Kidney epithelial cell (primary cell): ENCODE measurements at places on chromosomes 4 and X. TPM values are rescaled to one million over a fixed set of nuclear protein-coding genes. Genes with fewer than 3 reads are reported as not detected.

GRCh38 chr4:41294445-41295062 lies 37.8 kb downstream of the UCHL1 start:
- DNase-seq: no peak

DNA sequence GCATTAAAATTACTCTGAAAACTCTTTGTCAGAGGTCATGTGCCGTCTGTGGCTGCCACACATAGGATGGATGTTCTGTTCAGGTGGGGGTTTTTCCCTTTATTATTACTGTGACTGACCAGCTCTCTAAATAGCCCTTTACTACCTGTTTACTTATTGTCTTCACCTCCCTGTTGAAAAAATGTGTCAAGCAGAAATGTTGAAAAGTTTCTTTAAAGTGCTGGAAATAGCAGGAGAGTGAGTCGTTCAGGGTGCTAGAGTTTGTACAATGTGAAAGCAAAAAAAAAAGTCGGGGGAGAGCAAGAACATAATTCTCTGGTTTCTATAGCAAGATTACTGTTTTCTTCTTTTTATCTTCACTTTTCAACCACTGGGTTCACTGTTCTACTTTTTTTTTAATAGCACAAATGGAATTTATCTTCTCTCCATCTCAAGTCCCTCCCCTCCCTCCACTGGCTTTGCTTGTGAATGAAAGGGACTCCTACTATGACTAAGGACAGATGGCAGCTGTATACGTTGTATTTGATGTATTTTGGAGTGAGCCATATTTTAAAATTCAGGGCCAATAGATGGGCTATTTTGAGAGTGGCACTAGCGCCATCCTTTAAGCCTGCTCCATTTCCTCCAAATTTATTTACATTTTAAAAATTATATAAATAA lies 33.3 kb downstream of the ARX start:
- no peak for DNase-seq

GRCh38 chr4:7013175-7013574 lies 30.0 kb upstream of the TADA2B start:
- DNase-seq: no peak

The CDKL2 gene
- total RNA-seq: 3.9 and 4.1 TPM in 2 replicates

- no peak for DNase-seq
Observed at GRCh38 chr4:54192811-54193210, 36.3 kb upstream of the PDGFRA start.

- no peak for DNase-seq
Observed at GRCh38 chr4:10530137-10530786, 73.0 kb upstream of the ZNF518B start.

GRCh38 chrX:9383655-9384054 lies 81.2 kb upstream of the TBL1X start:
- no peak for DNase-seq

DNA sequence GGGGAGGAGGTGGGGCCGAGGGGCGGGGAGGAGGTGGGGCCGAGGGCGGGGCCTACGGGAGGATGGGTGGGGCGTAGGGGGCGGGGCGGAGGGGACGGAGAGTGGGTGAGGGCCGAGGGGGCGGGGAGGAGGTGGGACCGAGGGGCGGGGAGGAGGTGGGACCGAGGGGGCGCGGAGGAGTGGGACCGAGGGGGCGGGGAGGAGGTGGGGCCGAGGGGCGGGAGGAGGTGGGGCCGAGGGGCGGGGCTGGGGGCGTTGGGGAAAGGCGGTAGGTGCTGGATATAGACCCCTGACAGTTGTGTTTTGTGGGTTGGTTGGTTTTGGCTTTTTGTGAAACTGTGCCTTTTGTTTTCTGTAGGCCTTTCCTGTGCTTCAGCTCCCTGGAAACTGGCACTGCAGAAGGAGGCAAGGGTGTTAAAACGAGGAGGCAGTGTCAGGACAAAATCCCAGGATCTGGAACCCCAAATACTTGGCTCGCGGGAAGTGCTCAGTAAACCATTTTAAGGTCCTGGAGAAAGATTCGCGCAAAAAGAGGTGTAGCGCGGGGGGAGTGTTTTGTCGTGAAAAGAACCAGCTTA lies 580 bp upstream of the MMGT1 start:
- no peak for DNase-seq

DNA sequence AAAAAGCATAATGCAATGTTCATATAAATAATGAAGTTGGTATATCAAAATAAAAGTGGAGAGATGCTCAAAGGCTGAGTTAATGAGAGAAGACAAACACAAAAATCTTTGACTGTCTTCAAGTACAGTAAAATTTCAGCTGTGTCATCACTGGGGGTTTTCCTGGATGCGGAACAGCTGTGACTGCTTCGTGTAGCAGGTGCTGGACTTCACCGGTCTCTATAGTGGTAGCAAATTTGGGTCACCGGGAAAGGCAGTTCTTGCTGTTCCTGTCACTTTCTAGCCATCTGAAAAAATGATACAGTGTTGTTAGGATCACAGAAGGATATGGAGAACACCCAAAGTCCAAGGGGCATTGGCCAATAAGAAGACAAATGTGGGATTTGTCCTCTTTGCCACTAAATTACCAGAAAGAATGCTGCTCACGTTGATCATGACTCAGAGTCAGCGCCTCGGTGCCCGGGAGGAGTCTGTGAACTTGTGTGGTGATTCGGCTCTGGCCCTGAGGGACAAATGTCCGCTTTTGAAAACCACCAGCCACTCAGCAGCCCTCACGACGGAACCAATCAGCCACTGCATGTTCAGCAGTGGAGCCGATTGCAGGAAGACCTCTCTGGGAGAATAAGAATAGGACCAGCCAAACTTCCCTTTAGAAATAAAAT lies 230.1 kb upstream of the FAT1 start:
- DNase-seq: no peak

The VSIG4 gene
- total RNA-seq: 0.54 and 2.3 TPM in 2 replicates

GRCh38 chrX:39050427-39050826 lies 249.2 kb downstream of the MID1IP1 start:
- DNase-seq: no peak

DNA sequence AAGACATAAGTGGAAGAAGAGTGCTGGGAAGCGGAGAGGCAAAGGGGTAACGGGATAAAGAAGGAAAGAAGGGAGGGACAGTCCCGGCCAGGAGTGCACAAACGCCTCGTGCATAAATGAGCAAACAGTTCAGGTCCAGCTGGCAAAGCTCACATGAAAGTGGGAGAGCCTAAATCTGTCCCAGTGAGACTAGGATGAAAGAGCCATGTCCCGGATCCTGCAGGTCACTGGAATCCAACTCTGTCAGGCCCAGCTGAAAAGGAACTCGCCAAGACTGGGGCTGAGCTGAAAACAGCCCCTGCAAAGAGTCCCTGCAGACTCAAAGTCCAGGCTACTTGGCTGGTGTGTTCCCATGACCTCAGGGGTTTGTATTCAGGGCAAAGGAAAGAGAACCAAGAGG lies 38.0 kb upstream of the CRMP1 start:
- no peak for DNase-seq
